ENCODE measurements at places on chromosomes 11 and 22.
A peak's percentile ranks its signal among the peaks of the same experiment; 100 is the strongest.

DNA sequence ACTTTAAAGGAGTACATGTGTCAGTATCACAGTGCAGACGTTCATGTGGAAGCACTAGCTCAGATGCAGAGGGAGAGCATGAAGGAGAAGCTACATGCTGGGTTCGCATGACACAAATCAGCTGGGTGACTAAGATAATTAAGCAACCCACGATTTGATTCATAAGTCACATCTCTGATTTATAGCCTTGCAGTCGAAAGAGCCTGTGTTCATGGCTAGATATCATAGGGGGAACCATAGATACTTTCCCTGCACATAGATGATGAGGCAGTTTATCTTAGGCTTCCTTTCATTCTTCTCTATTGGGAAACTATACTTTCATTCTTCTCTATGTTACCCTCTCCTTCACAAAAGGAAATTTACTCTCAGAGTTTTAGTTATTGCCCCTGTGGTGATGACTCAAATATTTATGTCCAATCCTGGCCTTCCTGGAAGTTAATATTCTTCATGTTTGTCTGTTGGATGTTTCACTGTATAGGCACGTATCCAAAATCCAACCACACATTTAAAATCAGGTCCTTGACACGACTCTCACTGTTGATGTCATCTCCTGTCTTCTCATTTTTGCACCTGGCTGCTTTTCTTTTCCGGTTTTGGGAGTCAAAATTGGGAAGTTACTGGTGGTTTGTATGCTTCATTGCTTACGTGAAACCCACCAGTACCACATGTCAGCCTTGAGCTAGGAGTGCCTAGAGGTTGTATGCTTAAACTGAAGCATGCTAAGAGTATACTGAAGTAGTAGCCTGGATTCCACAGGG lies 56.3 kb upstream of the SLC5A12 start:
- DNase-seq, result peak; percentile 93

DNA sequence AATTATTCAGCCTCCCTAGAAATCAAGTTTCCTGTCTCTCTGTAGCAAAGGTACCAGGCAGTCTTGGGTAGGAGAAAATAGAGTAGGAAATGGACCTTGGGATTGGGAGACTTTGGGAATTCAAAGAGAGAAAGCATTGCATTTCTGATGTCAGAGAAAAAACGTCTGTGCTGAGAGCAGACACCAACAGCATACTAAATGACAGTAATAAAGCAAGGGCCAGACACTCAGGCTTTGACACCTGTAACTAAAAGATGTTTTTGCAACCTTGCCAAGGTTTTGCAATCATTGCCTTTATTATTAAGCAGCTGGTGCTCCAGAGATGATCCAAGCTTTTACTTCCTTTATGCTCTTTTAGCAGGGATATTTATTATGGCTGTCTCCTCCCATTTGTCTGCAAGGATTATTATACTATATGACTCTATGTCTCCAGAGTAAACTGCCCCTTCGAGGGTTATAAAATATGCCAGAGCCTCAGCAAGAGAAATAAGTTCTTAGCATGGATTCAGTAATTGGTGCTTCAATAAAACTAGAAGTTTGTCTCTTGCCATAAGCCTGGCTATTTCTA lies 85.2 kb upstream of the GRAMD1B start:
- no peak for DNase-seq

DNA sequence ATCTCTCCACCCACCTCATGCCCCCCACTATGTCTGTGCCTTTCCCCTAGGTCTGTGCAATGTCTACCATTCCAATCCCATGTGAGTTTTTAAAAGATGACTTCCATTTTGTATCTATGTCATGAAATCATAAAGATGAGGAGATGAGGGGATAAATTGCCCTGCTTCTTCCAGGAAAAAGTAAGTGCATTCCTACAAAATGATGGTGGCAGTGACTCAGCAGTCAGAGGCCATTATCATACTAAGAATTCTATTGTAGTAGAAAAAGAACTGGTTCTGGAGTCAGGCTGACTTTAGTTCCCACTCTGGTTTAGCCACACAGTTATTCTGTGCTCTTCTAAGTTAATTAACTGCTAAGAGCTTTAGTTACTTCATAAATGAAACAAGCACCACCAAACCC lies 89.6 kb upstream of the API5 start:
- DNase-seq, result no peak

DNA sequence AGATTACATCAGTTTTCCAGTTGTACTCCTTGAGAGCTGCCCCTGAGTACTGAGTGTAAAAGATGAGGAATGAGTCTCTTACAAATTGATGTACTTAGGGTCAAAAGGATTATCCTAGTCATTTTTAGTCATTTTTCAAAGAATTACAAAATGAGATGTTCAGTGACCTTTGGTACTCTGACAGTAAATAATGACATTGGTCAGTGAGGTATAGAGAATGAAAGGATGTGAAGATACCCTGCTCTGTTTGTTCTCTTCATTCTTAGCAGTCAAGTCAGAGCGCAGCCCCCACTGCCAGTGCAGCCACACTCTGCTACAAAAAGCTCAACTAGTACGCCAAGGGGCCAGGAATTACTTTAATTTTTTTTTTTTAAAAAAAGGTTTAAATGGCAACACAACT lies 4.1 kb upstream of the ESAM start:
- peak; percentile 81 for DNase-seq

- no peak for DNase-seq
Measured at GRCh38 chr22:45166932-45167331, 3.2 kb downstream of the NUP50 start.

DNA sequence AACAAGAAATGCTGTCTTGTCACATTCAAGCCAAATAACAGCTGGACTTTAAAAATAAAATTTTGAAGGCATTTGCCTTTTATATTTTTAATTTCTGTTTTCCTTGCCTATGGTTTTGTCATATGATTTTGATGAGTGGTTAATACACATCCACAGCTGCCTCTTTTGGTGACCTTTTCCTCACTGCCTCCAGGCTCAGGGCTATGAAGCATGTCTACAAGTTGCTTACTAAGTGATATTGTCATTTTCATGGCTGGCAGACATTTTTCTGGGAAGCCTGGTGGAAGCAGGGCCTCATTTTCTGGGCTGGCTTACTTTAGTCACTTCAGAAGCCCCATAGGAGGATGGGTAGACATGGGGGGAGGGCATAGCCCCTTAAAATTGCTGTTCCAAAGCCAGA lies 344.9 kb downstream of the SOX6 start:
- DNase-seq, result no peak

GRCh38 chr22:47059076-47059475 lies 296.6 kb downstream of the TBC1D22A start:
- no peak for DNase-seq

DNA sequence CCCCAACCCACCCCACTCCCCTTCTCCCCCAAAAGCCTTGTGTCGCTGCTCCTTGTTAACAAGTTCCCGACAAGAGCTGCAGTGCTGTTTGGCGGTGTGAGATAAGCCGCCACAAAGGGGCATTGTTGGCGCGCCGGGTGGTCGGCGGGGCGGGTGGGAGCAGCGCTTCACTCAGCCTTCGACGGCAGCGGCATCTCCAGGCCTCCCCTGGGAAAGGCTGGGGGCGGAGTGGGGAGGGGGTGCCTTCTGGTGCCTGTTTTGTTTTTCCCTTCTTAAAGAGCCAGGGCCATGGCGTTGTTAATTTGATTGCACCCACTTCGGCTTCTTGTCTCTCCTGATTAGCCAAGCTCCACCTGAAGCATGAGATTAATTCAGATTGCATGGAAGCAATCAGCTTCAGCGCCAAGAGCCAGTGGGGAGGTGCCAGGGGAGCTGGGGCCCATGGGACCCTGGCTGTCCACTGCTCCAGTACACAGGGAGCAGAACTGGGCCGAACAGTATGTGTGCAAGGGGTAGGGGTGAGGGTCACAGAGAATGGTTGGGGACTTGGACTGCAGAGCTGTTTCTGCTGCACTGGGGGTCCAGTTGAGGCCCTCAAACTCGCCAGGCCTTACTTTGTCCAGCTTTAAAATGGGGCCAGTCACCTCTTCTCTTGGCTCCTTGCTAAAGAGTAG lies 165.1 kb downstream of the CEP164 start:
- no peak for DNase-seq

GRCh38 chr11:2186669-2187279 lies 15.2 kb upstream of the TH start:
- no peak for DNase-seq

- DNase-seq, result no peak
Measured at GRCh38 chr11:59654893-59655292, 13.9 kb downstream of the PATL1 start.

GRCh38 chr11:126740846-126741245 lies 259.7 kb downstream of the KIRREL3 start:
- DNase-seq, result no peak

GRCh38 chr22:45285263-45286058 lies 712 bp downstream of the UPK3A start:
- no peak for DNase-seq

- no peak for DNase-seq
Measured at GRCh38 chr11:86488553-86488952, 113.9 kb downstream of the CCDC81 start.

GRCh38 chr11:122686111-122686510 lies 30.6 kb downstream of the UBASH3B start:
- no peak for DNase-seq

- no peak for DNase-seq
Measured at GRCh38 chr11:122816761-122817520, 21.4 kb upstream of the CRTAM start.

DNA sequence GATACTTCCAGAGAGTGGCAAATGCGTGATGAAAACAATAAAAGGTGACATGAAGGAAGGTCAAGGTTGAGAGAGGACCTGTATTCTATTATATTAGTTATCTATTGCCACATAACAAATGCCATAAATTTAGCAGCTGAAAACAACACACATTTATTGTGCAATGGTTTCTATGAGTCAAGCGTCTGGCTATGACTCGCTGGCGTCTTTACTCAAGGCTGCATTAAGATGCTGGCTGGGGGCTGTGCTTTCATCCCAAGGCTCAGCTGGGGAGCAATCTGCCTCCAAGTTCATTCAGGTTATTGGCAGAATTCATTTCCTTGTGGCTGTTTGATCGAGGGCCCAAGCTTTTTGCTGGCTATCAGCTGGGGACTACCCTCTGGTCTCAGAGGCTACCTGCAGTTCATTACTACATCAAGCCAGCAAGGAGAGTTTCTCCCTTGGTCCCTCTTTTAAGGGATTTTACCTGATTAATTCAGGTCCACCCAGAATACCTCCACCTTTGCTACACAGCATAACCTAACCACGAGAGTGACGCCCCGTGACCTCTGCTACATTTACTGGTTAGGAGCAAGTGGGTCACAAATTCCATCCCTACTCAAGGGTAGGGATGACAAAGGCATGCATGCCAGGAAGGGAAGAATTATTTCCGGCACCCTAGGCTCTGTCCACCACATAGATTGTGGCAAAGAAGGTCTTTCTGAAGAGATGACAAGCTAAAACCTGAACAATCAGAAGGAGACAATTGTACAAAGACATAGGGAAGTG lies 549.1 kb downstream of the MN1 start:
- DNase-seq, result peak; percentile 58

GRCh38 chr11:1924646-1925372 lies 5.3 kb downstream of the TNNT3 start:
- no peak for DNase-seq

- no peak for DNase-seq
Measured at GRCh38 chr11:2442589-2442988, 1.7 kb downstream of the TRPM5 start.

DNA sequence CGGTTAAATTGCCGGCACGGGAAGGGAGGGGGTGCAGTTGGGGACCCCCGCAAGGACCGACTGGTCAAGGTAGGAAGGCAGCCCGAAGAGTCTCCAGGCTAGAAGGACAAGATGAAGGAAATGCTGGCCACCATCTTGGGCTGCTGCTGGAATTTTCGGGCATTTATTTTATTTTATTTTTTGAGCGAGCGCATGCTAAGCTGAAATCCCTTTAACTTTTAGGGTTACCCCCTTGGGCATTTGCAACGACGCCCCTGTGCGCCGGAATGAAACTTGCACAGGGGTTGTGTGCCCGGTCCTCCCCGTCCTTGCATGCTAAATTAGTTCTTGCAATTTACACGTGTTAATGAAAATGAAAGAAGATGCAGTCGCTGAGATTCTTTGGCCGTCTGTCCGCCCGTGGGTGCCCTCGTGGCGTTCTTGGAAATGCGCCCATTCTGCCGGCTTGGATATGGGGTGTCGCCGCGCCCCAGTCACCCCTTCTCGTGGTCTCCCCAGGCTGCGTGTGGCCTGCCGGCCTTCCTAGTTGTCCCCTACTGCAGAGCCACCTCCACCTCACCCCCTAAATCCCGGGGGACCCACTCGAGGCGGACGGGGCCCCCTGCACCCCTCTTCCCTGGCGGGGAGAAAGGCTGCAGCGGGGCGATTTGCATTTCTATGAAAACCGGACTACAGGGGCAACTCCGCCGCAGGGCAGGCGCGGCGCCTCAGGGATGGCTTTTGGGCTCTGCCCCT lies 529 bp upstream of the CCND1 start:
- peak; percentile 64 for DNase-seq

DNA sequence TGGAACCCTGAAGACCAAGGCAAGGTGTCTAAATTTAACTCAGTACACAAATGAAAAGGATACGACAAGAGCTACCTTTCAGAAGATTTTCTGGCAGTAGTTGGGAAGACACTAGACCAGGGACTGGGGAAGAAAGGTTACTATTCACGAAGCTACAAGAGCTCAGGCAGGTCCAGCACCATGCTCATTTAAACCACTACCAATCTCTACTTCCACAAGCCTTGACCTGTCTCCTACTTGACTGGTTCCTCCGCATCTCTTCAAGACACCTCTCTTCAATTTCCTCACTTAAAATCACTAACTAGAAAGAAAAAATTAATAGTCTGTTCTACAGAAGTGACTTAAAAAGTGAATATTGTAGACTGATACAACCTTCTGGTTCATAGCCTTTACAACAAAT lies 22.9 kb downstream of the TCF20 start:
- no peak for DNase-seq

GRCh38 chr11:10902301-10903063 lies 44.6 kb upstream of the ZBED5 start:
- DNase-seq, result peak; percentile 19

DNA sequence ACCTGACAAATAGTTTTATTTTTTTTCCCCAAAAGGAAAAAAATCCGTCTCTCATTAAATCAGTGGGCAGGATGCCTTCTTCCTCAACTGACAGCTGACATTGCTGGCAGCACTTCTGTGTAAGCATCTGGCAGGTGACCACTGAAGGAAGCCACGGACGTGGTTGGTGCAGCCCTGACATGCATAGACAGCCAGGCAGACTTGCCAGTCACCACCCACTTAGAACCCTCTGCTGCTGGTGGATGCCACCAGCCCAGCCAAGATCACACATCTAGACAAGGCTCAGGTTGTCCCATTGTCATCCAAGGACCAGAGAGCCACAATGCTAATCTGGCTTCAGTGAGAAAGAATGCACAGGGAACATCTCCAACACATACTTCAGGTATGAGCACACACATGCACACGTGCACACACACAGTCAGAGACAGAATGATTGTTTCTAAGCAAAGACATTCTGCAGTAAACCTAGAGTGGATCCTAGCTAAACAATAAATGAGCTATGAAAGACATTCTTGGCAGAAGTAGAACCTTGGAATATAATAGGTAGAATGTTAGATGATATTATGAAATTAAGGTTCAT lies 49.8 kb upstream of the BMAL1 start:
- no peak for DNase-seq
